ENCODE measurements at places on chromosomes 3 and 15.
A peak's percentile ranks its signal among the peaks of the same experiment; 100 is the strongest.

GRCh38 chr15:59169251-59169708, 37.4 kb upstream of the LDHAL6B start:
- no peak for DNase-seq

GRCh38 chr15:88623061-88623460, 1.9 kb downstream of the AEN start:
- no peak for DNase-seq

GRCh38 chr3:170419557-170420087, 954 bp downstream of the CLDN11 start:
- peak; percentile 74 for DNase-seq

- no peak for DNase-seq
These were observed 117.5 kb upstream of the PROK2 start for GRCh38 chr3:71902258-71903111.

- no peak for DNase-seq
These were observed 19.5 kb downstream of the TKT start for GRCh38 chr3:53236112-53236841.

DNA sequence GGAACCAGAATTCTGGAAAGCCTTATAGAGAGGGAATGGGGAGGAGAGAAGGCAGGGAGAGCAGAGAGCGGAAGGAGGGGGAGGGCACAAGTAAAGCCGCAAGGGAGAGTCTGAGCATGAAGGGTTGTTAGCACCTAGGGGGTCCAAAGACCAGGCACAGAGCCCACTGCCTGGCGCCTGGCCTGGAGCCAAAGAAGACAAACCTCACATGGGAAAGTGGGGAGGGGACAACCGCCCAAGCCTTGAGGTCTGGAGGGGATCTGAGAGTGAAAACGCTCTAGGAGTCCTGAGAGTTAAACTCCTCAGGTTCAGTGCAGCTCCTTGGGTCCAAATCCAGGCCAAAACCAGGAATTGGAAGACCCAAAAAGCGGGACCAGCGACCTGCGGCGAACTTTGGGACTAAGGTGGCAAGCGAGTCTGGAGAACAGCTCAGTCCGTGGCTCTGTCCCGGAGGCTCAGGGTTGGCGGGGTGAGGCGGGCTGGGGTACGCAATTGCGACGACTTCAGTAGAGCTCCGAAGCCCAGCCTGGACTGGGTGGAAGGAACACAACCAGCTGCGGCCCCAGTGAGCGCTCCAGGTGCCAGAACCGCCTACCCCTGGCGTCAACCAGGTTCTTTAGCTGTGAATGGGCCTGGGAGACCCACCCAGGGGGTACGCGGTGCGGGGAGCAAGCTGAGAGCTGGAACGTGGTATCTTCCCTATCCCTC, 807 bp upstream of the INAFM2 start:
- peak; percentile 47 for DNase-seq

- peak; percentile 34 for DNase-seq
These were observed 649 bp upstream of the PLOD2 start for GRCh38 chr3:146161663-146162002.

DNA sequence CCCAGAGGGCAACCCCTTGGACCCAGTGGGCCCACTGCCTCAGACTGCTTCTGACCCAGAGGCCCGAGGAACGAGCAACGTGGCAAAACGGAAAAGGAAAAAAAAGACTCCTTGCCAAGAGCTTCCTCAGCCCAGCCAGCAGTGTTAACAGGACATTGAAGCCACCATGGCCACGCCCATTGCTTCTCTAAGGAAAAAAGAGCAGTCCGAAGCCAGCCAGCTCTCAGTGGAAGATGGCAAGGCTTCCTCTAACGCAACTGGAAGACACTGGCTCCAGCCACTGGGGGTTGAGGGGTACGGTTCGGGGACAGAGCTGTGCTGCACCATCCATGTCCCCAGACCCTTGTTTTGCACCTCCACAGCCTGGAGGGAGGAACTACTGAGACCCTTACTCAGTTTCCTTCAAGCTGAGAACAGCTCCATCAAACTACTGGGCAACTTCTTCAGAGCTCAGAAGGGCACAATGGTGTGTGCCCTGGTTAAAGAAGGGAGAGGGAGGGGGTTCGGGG, 10.7 kb downstream of the BMF start:
- peak; percentile 52 for DNase-seq

DNA sequence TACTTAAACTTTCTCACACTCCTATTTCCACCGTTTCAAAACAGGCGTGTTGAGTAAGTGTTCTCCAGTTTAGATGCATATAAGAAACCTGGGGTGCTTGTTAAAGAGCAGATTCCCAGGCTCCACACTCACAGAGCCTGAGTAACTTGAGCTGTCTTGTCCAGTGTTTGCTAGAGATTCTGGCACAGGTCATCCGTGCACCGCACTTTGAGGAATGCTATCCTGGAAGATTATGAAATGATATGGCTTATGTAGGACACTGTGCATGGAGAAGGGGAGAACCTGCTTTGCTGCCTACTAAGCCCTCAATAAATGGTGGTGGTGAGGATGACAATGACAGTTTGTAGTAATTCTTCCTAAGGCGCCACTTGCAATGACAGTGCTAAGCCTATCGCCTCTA, 273.7 kb downstream of the PDZRN3 start:
- DNase-seq, result no peak
